ENCODE measurements at places on chromosomes 4 and X. TPM values are rescaled to one million over a fixed set of nuclear protein-coding genes. Genes with fewer than 3 reads are reported as not detected.

Gene CD38
- total RNA-seq, result 9.4 TPM

Gene TMSB15A
- total RNA-seq, result 0.28 TPM

Gene CXorf49
- total RNA-seq, result not detected

Gene PRR27
- total RNA-seq, result not detected

Gene CSAG1
- not detected for total RNA-seq

Gene ABCB7
- total RNA-seq, result 26.1 TPM

Gene SH2D1A
- 0.75 TPM for total RNA-seq

Gene TLR1
- total RNA-seq, result 10.0 TPM

- H3K36me3 ChIP-seq, result no peaks in the 10 kb centered on the region
- no peaks in the 10 kb centered on the region for H3K4me1 ChIP-seq
- H3K4me3 ChIP-seq, result no peak overlapping the region
Measured at GRCh38 chr4:175427751-175428150, 384.3 kb downstream of the GPM6A start.

DNA sequence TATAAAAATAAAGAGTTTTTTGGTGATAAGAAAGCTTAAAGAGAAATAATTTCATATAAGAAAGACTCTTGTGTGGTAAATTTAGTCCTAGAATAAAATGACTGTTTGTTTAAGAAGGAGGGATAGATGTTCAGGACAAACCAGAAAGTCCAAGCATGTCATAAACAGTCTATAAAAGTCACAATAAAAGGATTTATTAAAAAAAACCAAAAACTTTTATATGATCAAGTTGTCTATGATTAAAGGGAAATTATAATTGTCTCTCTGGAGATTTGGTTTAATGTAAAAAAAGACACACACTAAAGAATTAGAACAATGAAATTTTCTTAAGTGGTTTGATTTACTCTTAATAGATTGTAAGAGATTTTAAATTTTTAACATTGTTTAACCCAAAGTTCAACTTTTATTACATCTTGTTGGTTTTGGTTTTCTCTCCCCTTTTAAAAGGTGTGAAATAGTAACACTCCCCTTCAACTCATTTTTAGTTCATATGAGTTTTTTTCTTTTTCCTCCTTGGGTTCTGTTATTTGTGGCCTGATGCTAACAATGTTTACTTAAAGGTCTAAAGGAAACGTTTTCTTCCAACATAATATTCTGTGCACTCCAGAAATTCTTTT lies 89.7 kb downstream of the PDHA2 start:
- no peaks in the 10 kb centered on the region for H3K36me3 ChIP-seq
- H3K4me3 ChIP-seq, result no peak overlapping the region
- no peaks in the 10 kb centered on the region for H3K27me3 ChIP-seq
- DNase-seq, result no peak
- H3K4me1 ChIP-seq, result no peaks in the 10 kb centered on the region
- no peak overlapping the region for H3K27ac ChIP-seq

GRCh38 chr4:144531841-144532240 lies 114.1 kb upstream of the HHIP start:
- no peaks in the 10 kb centered on the region for H3K27me3 ChIP-seq
- no peak for DNase-seq
- no peak overlapping the region for H3K4me3 ChIP-seq
- H3K36me3 ChIP-seq, result no peaks in the 10 kb centered on the region

DNA sequence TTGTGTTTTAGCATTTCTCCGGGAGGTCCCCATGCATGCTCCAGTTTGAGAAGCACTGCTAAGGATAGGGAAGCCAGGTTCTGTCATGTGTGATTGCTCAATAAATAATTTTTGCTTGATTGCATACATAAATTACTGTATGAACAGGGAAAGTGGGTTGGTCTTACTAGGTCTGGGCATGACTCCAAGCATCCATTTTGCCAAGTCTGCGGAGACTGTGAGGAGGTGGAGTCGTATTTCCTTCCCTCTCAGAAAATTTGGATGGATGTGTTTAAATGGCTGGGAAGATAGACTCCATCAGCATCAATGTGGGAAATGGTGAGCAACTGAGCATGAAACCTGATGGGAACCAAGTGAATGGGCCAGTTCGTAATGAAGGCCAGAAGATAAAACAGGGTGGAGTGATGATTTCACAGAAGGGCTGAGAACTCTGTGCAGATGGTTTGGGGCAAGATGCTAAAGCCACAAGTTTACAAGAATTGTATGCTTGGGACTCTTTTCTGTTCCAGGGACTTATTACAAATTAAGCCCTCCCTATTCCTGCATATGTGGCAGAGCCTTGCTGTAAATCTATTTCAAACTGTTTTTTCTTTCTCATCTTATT lies 84.1 kb downstream of the NHS start:
- no peaks in the 10 kb centered on the region for H3K36me3 ChIP-seq
- no peak overlapping the region for H3K27ac ChIP-seq
- no peak overlapping the region for H3K4me3 ChIP-seq
- H3K4me1 ChIP-seq, result no peaks in the 10 kb centered on the region
- DNase-seq, result no peak
- H3K27me3 ChIP-seq, result peaks cover 8% of the 10 kb centered on the region

DNA sequence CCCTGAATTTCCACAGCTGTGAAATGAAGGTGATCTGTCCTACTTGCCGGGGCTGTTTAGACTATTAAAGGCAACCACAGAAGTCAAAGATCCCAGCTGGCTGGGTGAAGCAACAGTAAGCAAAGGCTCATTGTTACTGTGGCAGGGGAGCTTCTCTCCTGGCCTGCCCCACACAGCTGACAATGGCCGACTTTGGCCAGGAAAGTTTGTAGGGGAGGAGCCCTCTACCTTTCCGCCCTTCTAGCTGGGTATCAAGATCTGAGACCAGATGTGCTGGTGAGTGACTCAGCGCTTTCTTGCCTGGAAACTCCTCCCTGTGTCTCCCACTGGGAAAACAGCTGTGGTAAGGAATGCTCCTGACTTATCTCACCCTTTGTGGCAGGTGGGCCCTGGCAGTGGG lies 21.1 kb downstream of the RASSF6 start:
- H3K4me1 ChIP-seq, result peaks cover 3% of the 10 kb centered on the region
- H3K36me3 ChIP-seq, result no peaks in the 10 kb centered on the region
- H3K4me3 ChIP-seq, result no peak overlapping the region
- no peaks in the 10 kb centered on the region for H3K27me3 ChIP-seq
